ENCODE measurements at places on chromosomes 6 and 20.

DNA sequence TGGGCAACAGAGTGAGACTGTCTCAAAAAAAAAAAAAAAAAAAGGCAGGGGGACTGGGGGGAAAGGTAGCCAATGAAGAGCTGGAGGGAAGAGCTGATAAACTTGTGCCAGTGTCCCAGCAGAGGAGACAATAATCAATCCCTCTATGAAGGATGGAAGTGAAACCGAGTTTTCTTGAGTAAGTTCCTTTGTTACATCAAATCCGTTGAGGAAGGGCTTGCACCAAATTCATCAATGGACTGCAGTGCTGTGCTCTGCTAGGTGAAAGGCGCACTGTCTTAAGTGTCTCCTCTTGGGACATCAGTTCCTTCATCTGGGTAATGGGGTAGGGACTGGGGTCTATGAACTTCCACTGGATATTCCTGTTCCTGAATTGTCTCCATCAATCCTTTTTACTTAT is 3.0 kb upstream of the CRIP3 start:
- DNase-seq = no peak

DNA sequence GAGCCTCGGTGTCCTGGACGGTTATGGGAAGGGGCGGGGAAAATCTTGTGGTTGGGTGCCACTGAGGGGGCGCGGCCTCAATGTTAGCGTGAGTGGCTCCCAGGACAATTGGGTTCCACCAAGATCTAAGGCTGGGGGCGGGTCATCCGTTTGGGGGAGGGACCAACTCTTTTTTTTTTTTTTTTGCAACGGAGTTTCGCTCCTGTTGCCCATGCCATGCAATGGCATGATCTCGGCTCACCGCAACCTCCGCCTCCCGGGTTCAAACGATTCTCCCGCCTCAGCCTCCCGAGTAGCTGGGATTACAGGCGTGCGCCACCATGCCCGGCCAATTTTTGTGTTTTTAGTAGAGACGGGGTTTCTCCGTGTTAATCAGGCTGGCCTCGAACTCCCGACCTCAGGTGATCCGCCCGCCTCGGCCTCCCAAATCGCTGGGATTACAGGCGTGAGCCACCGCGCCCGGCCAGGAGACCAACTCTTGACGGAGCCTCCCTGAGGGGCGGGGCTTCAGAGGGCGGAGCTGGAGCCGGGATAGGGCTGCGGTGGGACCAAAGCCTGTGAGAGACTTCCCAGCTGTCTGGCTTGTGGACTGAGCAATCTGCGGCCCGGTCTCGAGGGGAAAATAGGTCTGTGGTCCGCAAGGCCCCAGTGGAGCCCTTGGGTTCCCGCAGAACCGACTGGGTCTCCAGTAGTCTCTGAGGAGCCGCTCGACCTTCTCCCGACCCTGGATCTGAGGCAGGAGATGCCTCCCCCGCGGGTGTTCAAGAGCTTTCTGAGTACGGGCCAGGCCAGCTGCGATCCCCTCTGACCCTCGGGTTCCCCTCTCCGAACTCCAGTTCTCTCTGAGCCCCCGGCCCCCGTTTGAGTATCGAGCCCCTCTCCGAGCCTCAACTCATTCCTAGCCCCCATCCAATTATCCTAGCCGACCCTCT is 1.1 kb downstream of the SPAG4 start:
- no peak for DNase-seq

- no peak for DNase-seq
Measured at GRCh38 chr20:38109591-38110524, 55.2 kb downstream of the TGM2 start.

- DNase-seq = no peak
Measured at GRCh38 chr20:6819599-6819998, 52.1 kb downstream of the BMP2 start.

DNA sequence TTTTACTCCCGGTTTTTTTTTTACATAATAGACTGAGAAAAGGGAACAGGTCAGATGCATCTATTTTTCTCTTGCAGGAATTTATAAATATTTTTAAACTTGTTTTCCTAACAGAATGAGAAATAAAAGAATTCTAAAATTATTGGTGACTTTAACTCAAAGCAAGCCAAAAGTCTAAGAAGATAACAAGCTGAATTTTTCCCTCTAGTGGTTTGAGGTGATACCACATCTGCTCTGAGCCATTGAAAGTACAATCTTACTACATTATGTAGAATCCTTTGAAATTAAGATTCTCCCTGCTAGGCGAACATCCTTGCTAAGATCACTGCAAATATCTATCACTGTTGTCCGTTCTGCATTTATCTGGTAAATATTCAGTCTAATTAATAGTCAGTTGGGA is 10.7 kb upstream of the STMND1 start:
- DNase-seq = no peak

GRCh38 chr6:158643836-158644230 is 710 bp downstream of the DYNLT1 start:
- DNase-seq = no peak

DNA sequence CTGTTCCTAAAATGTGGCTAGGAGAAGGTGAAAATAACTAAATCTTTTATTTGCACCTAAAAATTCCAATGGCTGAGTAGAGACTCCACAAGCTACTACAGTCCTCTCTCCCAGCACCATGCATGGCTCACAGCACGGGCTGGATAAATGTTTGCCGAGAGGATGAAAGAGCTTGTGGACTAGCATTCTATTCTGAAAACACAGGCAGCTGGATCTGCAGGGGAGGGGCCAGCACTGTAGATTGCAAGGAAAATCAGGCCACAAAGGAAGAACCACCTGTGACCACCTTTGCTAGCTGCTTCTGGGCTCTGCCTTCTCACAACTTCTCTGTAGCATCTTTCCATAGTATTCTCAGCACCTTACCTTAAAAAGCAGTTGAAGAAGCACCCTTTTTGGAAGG is 46.6 kb downstream of the CLIC5 start:
- no peak for DNase-seq

DNA sequence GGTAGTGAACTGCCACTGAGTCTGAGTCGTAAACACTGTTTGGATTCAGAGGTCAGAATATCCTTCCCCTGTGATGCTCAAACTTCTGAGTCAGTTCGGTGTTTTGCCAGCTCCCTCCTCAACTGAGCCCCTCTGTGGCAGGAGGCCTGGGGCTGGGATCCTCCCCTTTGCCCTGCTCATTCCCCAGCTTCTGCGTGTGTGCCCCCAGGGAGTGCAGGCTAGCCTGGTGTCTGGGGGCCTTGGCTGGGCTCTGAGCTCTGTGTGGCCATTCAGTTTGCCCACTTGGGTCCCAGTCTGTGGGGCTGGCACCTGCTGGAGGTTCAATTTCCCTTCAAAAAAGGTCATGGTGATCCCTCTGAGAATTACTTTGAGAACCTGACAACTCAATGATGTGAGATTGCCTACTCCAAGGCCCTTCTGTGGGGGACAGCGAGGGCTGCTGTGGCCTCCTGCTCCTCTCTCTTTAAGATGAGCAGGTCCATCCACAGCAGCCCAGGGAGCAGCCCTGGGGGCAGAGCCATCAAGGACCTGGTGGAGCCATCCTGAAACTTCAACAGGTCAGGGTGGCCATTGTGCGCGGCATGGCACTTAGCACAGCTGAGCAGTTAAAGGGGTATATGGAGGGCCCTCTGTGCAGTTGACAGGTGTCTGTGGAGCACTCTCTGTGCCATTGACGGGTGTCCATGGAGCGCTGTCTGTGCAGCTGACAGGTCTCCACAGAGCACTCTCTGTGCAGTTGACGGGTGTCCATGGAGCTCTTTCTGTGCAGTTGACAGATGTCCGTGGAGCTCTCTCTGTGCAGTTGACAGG is 147.2 kb downstream of the SYCP2 start:
- no peak for DNase-seq

DNA sequence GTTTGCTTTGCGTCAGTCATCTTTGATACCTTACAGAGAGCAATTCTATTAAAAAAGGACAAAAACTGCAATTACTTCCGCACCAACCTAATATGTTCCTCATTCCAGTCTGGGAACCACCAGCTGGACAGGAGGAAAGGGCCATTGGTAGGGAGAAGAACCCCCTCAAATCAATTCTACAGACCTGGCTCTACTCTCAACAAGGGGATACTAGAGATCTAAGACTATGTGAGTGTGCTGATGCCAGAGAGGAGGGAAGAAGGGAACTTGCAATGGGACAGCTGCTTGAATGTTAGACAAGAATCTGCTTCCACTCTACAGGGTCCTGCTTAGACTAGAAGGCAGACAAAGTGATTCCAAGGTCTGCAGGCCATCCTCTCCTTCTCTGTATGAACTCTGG is 13.3 kb downstream of the MRPS18A start:
- DNase-seq = no peak

- DNase-seq = no peak
Measured at GRCh38 chr6:43173591-43174262, 2.7 kb downstream of the SRF start.

DNA sequence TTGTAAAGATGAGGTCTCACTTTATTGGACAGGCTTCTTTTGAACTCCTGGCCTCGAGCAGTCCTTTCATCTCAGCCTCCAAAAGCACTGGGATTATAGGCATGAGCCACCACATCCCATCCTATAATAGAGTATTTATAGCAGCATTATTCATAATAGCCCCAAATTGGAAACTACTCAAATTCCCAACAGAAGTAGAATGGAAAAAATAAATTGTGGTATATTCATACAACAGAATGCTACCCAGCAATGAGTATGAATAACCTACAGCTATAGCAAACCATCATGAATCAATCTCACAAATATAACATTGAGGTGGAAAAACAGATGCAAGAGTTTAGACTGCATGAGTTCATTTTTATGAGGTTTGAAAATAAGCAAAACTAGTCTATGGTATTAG is 84.8 kb upstream of the BTBD3 start:
- DNase-seq = no peak

GRCh38 chr6:125310994-125311649 is 9.4 kb upstream of the HDDC2 start:
- no peak for DNase-seq

- DNase-seq = no peak
Measured at GRCh38 chr6:144654506-144654905, 369.4 kb downstream of the UTRN start.

GRCh38 chr6:28011722-28012121 is 54.7 kb downstream of the OR2B6 start:
- no peak for DNase-seq

All from stimulated activated CD8-positive, alpha-beta memory T cell treated with anti-CD3 and anti-CD28 coated beads, Interleukin-15, amount 100 ng/mL, for 48 hours (primary cell).